ENCODE measurements at places on chromosomes 3 and 15. TPM values are rescaled to one million over a fixed set of nuclear protein-coding genes. Genes with fewer than 3 reads are reported as not detected.

The ULK4 gene
- total RNA-seq = 5.3 TPM

The AADACL2 gene
- 0.18 TPM for total RNA-seq

The CERS3 gene
- not detected for total RNA-seq

The UNC13C gene
- not detected for total RNA-seq

DNA sequence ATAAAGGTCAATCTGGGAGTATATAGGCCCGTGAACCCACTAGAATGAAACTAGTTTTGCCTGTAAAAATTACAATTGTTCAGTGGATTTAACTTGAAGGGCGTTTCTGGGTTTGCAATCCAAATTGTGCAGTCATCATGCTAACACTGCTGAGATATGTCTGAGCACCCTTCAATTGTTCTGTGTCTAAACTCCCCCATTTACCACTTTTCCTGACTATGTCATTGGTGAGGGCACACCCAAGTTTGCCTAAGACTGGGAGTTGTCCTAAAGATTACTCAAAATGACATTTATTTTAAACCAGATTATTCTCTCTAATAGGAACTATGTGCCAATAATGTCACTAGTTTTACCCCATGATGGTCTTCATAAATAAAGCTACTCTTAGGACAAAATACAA, 54.6 kb downstream of the EMC4 start:
- DNase-seq = no peak

DNA sequence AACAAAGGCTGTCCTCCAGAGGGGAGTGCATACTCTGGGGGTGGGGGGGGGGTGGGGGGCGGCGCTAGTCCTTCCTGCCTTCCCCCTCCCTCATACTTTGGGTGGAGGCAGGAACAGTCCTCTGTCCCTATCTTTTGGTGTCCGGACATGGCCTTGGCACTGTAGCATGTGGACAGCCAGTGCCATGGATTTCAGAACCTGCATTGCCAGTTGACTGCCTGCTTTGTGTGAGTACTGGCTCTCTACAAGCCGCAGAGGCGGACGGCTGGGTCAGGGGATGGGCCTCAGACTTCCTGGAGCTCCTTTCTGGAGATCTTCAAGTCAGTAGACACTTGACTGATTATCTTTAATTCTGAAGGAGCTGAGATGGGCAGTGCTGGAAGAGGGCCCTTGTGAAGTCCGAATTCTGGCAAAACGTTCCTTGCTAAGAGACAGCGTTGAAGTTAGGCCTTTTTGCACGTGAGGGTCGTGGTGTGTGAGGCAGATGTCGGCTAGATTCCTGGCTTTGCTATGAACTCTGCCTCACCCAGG, 2.5 kb downstream of the CLDN11 start:
- no peak for DNase-seq

- no peak for DNase-seq
Observed at GRCh38 chr3:15579051-15579450, 22.3 kb downstream of the HACL1 start.

GRCh38 chr3:180680097-180680430, 775 bp upstream of the CCDC39 start:
- peak; percentile 7 for DNase-seq

DNA sequence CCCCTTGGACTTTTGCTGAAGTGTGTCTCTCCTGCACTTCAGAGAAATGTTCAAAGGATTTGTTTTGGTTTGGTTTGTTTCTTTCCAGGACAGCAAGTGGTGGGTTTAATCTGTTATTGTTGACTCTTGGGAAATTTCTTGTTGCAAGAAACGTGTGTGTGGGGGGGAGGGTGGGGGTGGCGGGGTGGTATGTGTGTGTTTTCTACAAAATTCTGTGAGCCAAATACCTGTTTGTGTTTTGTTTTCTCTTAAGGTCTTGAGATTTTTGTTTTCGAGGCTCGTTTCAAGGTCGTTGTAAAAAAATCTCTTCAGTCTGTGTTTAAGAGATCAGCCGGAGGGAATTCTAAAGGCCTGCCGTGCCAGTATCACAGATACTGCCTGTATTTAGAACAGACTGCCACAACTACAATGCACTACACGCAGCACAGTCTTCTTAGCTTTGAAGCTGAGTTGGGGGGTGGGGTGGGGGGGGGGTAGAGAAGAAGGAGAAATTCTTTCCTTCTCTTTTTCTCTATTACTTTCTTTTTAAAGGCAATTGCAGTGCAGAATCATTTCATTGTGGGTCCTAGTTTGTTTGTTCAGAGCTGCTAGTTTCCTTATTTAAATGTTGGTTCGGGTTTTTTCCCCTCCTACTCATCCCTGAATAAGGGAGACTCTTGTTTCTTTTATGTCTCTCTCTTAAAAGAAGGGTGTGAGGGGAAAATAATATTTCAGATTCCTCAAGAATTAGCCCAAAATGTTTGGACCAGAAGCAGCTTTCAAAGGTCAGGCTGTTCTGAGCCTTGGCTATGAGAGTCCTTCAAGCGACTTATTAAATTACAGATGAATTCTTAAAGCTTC, 1.4 kb upstream of the BCL6 start:
- no peak for DNase-seq

- no peak for DNase-seq
Observed at GRCh38 chr3:73213896-73214295, 152.4 kb downstream of the EBLN2 start.

DNA sequence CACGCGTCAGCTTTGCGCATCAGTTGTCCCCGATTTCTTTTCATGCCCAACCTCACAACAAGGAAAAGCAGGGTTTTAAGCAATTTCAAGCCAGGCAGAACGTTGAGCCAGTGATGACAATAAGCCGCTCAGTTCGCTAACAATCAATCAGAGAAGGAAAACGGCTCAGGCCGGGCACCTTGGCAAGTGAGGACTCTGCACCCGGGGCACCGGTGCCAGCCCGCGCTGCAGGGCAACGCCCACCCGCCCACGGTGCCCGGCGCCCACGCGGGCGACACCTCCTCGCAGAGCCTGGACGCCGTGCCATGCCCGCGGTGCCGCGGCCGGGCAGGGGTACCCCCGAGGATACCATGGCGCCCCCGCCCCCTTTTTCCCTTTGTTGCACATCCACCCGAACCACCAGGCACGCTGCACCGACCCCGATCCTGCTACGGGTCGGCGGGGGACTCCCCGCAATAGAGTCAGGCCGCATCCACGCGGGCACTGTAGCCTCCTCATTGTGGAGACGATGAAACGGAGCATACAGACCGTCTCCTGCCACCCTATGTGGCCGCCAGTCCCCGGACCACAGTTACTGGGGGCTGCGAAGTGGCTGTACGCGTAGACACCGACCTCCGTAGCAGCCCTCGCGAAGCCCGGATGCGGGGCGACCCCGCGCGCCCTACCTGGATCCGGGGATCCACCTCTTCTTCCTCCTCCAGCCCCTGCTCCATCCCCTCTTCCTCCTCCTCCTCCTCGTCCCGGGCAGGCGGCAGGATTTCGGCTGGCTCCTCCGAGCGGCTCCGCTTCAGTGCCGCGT, 581 bp downstream of the SH3BP5 start:
- peak; percentile 56 for DNase-seq

GRCh38 chr15:98657721-98658120, 9.4 kb downstream of the IGF1R start:
- no peak for DNase-seq

DNA sequence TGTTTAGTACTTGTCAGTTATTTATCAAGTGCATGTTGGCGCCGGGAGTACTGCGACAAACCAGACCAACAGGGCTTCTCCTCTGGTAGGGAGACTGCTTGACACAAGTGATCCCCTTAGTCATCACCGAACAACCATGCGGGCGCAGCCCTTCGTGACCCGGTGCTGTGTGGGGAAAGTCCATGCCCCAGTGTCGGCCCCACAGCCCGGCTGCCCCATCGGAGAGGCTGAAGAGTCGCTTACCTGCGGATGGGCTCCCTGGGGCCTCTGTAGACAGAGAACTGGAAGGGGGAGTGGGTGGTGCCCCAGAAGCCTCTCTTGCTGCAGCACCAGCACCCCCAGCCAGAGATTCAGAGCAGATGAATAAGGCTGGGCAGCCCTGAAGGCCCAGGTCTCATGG, 90.3 kb upstream of the PRR23E start:
- DNase-seq = no peak
